ENCODE measurements at places on chromosomes 5 and 9.

GRCh38 chr9:21729648-21730047 is 72.8 kb upstream of the MTAP start:
- DNase-seq, result no peak

GRCh38 chr9:12274577-12274976 is 418.6 kb upstream of the TYRP1 start:
- no peak for DNase-seq

DNA sequence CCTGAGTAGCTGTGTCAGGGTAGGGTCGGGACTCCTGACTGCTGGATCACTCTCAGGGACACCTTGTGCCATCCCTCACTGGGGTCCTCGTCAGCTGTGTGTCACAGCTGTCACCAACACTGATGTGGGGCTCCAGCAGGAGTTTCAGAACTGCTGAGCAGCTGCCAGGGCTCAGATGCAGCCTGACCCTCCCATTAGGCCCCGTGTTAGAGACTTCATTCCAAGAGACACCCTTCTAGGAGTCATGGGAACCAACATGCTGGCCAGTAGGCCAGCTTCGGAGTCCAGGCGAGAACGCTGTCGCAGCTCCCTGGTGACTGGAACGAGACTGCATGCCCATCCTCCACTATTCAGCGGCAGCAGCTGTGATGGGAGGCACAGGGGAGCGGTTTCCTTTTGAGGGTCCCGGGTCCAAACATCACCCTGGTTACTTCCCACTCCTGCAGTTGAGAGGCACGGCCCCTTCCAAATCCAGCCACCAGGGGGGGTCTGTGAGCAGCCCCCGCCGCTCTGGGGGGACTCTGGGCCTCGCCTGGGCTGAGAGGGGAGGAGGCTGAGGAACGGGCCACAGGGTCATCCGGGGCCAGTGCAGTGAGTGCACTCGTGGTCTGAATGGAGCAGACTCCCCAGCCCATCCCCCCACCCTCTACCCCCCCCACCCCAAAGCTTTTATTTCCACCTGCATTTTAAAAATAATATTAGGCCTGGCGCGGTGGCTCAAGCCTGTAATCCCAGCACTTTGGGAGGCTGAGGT is 12.6 kb upstream of the TCF7 start:
- DNase-seq, result no peak

DNA sequence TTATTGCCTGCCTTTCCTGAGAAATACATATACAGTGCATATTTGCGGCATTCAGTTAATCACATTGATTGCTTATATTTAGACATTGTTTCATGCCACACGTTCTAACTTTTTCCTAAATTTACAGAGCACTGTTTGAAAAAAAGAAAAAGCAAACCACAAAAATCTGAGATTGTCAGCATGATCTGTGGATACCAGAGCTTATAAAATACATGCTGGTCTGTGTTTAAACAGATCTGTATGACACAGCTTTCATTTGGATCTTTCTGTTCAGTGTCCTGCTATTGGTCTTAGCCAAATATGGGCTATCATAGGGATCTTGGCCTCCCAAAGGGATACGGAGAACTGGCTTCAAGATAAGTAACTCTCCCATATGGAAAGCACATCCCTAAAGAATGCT is 20.2 kb downstream of the ALDH1A1 start:
- DNase-seq, result no peak

DNA sequence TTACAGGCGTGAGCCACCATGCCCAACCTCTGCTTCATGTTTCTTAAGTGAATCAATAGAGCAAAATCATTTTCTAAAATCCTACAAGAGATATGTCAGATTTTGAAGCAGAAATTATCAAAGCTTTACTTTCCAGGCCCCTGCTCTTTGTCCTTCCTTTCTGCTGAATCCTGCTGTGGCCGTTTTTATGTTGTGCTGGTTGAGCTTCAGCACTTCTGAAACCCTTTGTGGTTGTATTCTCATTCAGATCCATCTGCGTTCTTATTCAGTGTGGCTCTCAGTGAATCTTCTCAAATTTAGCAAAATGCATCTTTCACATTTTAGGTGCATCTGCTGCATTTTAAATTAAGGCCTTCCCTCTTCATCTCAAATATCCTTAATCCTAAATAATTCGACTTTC is 26.0 kb downstream of the JMY start:
- no peak for DNase-seq
